ENCODE measurements at places on chromosomes 6 and 20.
A peak's percentile ranks its signal among the peaks of the same experiment; 100 is the strongest.

- DNase-seq: no peak
These were observed 27.6 kb downstream of the PRKN start for GRCh38 chr6:162699961-162700360.

DNA sequence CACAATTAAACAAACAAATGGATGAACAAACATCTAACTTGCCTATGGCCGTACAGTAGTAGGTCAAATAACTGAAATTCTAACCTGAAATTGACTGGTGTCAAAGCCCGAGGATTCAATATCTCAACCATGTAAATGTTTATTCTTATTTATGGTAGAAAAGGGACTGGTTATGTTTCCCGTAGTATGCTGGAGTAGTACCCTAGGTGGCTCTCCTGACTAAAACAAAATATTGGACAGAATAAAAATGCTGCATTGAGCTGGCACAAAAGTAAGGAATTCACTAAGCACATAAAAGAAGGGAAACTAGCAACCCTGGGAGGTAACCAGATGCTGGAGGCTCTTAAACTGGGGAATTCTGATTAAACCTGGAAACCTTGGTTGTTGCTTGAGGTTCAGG, 117.1 kb upstream of the PREP start:
- DNase-seq: no peak

DNA sequence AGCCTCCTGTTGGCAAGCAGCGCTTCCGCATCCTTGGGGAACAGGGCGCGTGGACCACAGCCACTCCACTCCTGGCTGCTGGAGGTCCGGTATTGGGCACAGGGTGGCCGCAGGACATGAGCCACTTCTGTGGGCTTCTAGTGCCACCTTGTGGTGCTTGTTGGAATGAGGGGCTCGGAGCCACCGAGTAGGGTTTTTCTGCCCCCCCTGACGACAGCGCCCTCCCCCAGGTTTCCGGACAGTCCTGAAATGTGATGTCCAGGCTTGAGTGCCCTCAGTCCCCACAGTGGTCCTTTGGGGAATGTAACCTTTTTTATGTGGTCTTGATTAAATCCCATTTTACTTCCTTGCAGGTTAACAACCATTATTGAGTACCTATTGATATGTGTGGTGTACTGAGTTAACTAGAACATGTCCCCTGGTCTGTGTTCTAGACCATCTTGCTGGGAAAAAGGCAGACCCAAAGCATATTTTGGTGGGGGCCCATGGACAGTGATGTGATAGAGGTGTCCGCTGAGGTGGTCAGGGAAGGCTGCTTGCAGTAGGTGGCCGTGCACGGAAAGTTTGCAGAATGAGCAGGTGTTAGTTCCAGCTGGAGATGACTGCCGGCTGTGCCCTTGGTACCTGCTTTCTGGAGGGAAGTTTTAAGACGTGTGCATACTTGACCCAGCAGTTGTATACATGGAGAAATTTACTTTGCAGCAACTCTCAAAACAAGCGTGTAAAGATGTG, 70.0 kb downstream of the PTPN1 start:
- DNase-seq: peak; percentile 40

DNA sequence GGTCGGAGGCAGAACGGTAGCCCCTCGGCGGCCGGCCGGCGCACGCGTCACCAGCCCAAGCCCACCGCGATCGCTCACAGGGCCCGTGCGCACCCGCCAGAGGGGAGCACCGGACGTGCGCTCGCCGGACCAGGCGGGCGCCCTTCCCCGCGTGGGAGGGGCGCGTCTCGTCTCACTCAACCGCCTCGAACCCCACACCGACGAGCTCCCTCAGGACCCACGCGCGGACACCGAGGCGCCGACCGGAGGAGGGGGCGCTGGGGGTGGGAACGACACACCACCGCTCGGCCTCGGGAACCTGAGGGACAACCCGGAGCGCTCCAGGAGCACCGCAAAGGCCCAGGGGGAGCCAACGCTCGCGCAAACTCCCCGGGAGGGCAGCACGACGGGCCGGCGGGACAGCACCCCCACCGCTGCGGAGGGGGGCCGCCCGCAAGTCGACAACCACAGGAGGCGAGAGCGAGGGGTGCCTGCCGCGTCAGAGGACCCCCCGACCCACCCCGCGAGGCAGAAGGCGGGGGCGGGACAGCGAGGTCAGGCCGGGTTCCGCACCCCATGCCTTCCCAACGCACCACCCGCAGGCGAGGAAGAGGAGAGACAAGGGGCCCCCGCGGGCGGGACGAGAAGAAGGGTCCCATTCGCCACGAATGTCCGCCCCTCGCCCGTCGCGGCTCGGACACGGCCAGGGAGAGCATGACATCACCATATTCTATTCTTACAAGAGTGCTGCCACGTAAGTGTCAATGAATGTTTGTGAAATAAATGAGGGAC, 512.7 kb upstream of the ZNF337 start:
- DNase-seq: no peak

GRCh38 chr20:51763965-51764602, 4.1 kb downstream of the ATP9A start:
- no peak for DNase-seq

DNA sequence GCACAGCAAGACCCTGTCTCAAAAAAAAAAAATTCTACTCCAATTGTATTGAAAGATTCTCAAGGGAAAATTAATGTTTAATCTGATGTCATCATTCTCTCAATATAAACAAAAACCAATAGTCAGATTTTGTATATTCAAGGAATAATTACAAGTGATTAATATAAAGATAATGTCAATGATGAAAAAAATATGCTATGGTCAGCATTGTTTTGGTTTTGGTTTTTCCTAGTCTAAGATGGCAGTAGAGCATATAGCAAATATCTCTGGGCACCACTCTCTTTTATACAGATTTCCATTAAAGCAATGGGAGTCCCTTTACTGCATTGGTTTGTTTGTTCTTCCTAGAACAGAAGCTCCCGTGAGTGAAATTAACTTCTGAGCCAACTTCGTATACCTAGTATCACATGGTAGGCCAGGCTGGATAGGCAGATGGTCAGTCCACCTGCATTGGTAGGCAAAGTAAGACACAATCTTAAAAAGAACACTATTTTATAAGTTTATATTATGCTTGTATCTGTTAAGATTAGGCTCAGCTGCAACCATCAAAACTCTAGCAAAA, 523.8 kb upstream of the JARID2 start:
- no peak for DNase-seq

DNA sequence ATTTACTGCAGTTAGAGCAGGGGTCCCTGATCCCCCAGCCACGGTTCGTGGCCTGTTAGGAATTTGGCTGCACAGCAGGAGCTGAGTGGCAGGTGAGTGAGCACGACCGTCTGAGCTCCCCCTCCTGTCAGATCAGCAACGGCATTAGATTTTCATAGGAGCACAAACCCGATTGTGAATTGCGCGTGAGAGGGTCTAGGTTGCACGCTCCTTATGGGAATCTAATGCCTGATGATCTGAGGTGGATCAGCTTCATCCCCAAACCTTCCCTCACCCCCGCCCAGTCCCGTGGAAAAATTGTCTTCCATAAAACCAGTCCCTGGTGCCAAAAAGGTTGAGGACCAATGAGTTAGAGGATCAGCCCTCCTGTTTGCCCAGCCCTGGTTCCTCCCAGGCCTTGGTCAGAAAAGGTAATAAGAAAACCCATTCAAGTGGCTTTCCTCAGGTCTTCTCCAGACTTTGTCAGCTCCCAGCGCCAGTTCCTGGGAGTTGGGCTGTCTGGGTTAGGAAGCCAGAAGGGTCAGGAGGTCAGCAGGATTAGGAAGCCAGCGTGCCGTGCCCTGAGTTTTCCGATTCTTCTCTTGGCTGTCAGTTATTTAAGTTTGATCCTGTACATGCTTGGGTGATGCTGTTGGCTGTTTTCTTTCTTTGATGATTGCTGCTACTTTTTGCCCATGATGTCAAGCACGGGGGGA, 139.9 kb upstream of the PMEPA1 start:
- DNase-seq: no peak

- DNase-seq: no peak
These were observed 312.7 kb downstream of the LAMA2 start for GRCh38 chr6:129195643-129196042.

DNA sequence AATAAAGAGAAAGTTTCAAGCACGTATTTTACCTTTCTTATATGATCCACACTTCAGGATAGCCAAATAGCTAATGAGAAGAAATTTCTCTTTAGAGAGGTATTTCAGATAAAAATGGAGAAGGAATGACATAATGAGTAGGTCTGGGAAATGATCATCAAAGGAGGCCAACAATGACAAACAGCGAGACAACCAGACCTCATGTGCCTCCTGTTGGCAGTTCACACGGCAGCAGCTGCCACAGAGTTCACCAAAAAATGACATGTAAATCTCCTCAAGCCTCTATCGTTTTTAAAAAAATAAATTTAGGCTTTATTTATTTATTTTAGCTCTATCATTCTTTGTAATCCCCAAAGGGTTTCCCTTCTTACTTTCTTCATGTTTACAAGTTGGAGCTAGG, 47.7 kb downstream of the SLC2A12 start:
- peak; percentile 24 for DNase-seq

- DNase-seq: no peak
These were observed 12.6 kb downstream of the DUSP22 start for GRCh38 chr6:304833-305370.

GRCh38 chr6:119179842-119180241, 101.4 kb upstream of the FAM184A start:
- DNase-seq: no peak

- no peak for DNase-seq
These were observed 6.7 kb downstream of the CLPSL1 start for GRCh38 chr6:35787266-35788218.

GRCh38 chr6:141482796-141483597, 649.7 kb upstream of the GJE1 start:
- no peak for DNase-seq

DNA sequence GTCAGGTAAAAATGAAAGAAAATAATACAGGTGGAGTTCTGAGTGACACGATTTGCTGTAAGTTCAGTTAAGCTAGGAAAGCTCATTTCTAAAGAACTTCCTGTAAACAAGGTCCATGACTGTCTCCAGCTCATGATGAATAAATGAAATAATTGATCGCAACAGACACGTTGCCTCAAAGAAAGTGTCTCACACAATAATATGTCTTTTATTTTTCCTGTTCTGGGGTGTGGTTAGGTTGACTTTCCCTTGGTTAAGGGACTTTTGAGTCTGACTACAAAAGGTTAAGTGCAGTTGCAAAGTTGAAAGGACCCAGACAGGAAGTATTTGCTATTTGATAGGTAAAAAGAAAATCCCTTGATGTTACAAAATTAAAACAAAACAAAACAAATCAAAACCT, 304.2 kb upstream of the PRDM1 start:
- no peak for DNase-seq

DNA sequence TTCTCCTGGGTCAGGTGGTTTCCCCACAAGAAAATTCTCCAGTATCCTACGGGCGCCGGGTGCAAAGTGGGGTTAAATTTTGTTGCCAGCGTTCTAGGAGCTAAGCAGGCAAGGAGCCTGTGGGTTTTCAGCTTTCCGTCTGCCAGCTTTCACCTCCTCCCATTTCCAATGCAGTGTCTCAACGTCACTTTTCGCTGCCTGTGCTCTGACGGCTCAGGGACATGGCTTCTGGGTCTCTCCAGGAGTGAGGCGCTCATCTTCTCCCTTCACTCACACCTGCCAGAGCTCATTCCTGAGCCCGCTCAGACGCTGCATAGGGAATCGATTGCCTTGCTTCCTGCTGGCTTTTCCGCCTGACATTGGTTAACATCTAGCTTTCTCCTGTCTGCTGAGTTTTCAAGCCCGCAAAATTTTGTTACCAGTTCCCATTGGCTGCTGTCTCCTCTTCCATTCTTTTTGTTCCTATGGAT, 7.3 kb upstream of the NAA20 start:
- no peak for DNase-seq

- DNase-seq: no peak
These were observed 16.5 kb downstream of the LIN28B start for GRCh38 chr6:104973404-104973803.

GRCh38 chr6:117206944-117207687, 58.2 kb upstream of the VGLL2 start:
- DNase-seq: no peak

DNA sequence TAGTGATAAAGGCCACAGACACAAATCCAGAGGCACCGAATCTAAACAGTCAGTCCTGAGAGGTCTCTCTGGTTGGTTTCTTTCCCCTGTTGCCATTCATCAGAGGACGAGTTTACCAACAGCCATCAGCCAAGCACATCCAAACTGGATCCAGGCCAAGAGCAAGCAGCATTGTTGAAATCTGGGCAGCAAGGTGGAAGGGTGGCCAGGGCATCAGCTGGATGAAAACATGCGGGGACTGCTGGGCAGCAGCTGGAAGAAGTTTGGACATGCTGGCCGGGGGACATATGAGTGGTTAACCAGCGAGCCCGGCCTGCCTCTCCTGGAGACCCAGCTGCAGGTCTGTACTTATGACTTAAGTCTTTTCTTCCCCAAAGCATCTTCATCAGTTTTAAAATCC, at the start of gene SMIM28:
SMIM28 (plus strand) TSS at position 62 of the 400 bp plus-strand sequence; CDS start at position 230, 168 bp downstream.
- DNase-seq: no peak

GRCh38 chr6:166659581-166659980, 32.5 kb upstream of the RPS6KA2 start:
- no peak for DNase-seq

- DNase-seq: no peak
These were observed 79.4 kb upstream of the FRMD1 start for GRCh38 chr6:168158213-168158979.

DNA sequence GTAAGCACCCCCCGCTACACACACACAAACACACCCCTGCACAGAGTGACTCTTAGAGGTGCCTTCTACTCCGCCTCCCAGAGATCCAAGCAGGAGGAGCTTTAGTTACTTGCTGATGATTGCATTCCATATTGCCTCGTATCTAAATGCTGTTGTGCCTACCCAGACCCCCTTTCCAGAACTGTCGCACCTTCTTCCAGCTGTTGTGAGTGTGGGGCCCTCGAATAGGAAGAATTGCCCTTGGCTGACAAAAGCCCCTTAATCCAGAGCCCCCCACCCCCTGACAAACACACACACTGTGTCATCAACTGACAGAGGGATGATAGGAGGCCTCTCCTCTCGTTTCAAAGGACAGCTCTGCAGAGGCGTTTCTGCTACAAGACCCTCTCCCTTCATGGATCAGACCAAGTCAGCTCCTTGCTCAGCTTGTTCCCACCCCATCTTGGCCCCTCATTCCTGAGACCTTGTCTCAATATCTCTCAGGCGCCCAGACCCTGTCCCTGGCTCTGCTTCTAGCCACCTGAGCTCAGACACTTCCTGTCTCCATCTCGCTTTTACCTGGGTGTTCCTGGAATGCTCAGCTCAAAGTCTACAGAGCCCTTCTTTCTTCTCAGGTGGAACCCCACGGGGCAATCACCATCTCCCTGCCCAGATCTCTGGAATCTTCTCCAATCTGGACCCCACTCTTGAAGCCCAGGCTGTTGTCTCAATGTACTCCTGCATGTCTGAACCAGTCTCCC, 4.0 kb upstream of the VSX1 start:
- DNase-seq: no peak

GRCh38 chr20:2108987-2109386, 7.4 kb downstream of the STK35 start:
- no peak for DNase-seq

DNA sequence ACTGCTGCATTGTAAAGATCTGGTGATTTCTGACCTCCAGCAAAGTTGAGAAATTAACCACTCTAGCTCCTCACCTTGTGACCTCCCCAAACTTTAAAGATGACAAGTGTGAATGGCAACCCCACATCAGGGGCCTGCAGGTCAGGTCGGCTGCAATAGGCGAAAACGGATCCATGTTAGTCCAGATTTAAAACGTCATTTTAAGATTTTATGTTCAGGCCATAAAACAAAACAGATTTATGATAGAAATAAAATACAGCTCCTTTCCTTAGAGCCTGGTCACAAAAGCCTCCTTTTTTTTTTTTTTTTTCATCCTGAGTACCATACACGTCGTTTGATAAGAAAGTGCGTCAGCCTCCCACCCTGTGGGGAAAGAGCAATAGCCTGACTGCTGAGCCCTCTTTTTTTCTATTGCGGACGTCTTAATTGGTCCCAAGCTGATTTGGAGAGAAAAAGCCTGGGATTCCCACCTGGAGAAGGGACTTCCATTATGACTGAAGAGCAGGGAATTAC, 519.2 kb upstream of the NOX3 start:
- no peak for DNase-seq

All from NCI-H446 (cell line).